ENCODE measurements at places on chromosomes 5 and 9.

GRCh38 chr9:89732295-89732938, 127.6 kb downstream of the GADD45G start:
- no peak for DNase-seq

DNA sequence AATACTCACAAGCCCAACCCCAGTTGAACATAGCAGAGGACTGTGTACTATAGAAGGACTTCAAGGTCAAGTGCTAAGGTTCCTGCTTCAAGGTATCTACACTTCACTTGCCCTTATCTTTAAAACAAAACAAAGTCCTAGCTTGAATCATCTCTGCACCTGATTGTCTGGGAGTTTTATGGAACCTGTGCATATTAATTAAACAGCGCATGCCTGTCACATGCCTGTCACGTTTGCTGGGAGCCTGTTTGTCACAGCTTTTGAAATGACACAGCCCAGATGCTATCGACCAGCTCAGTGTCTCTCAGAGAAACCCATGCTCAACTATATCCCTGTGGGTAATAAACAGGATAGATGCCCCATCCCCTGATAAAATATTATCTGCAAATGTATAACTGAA, 476.0 kb downstream of the ZSWIM6 start:
- no peak for DNase-seq

- DNase-seq, result no peak
These were observed 198.7 kb downstream of the VPS13A start for GRCh38 chr9:77375956-77376532.

- DNase-seq, result no peak
These were observed 544 bp downstream of the FNBP1 start for GRCh38 chr9:130042406-130042884.

DNA sequence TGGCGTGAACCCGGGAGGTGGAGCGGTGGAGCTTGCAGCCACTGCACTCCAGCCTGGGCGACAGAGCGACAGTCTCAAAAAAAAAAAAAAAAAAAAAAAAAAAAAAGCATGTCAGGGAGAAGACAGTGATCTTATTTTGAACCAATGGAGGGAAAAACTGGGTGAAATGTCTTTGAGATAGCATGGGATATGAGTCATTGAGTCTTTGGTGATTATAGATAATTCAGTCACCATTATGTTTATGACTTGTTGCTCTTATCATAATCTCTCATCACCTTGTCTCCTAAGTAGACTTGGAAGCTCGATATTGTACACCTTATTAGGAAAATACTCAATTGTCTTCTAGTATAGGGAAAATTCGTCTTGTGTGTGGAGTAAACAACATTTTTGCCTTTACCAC, 55.1 kb upstream of the KDM4C start:
- DNase-seq, result no peak

DNA sequence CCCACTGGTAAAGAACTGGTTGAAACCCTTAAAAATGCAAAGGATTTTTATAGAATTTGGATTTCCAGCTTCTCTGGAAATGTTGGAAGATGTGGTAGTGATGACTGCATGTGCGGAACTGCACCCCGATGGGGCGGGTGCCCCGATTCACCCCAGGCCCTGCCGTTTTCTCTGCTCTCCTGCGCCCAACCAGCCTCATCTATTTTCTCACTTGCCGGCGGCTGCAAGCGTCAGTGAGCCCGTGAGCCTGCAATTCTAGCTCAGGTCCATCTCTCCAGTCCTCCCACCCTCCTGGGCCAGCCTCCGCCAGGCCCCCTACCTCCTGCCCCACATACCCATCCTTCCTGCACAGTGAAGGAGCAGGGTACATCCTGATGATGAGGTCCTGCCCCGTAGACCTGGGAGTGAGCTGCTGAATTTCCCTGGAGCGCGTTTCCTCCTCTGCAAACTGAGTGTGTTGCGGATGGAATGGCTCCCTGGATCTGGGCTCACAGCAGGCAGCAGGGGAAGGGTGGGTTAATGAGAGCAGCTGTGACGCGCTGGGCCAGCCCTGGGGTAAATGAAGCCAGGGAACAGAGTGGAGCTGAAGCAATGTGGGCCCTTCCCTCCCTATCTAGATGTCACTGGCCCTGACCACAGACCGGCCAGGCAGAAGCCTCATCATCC, 45.9 kb upstream of the PHYKPL start:
- DNase-seq, result no peak

- no peak for DNase-seq
These were observed 237.9 kb downstream of the MAN2A1 start for GRCh38 chr5:109927639-109928038.

GRCh38 chr5:58498340-58498942, 7.2 kb downstream of the GAPT start:
- DNase-seq, result no peak

- DNase-seq, result no peak
These were observed 395.9 kb upstream of the CDH9 start for GRCh38 chr5:27434335-27434734.

GRCh38 chr5:132419502-132420468, 50.3 kb downstream of the SLC22A5 start:
- DNase-seq, result peak; percentile 61

- no peak for DNase-seq
These were observed 79.6 kb upstream of the CDKN2B start for GRCh38 chr9:22088717-22089061.

GRCh38 chr5:131068076-131068475, 97.0 kb downstream of the HINT1 start:
- no peak for DNase-seq

DNA sequence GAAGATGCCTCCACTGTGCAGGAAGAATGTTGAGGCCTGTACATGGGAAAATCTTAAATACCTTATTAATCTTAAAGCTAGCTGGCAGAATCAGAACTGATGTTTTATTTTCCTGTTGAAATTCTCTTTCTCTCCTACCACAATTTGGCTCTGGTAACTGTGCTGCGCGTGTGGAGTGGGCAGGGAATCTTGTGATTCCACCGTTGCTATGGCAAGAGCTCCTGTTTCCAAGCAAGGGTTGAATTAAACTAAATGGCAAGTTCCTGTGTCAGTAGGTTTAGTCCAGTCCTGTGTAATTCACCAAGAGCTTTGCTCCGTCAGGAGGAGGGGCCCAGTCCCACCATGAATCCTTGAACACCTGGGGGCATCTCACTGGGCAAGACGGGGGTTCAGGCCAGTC, 36.4 kb downstream of the NXNL2 start:
- no peak for DNase-seq

DNA sequence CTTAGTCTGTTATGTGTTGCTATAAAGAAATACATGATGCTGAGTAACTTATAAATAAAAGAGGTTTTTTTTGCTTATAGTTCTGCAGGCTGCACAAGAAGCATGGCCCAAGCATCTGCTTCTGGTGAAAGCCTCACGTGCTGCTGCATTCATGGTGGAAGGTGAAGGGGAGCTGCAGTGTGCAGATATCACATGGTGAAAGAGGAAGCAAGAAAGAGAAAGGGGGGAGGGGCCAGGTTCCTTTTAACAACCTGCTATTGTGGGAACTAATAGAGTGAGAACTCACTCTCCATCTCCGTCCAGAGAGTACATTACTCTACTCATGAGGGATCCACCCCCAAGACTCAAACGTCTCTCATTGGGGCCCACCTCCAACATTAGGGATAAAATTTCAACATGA, 12.5 kb upstream of the PARP8 start:
- DNase-seq, result peak; percentile 44

- no peak for DNase-seq
These were observed 77.7 kb downstream of the HOMER1 start for GRCh38 chr5:79436224-79436623.

DNA sequence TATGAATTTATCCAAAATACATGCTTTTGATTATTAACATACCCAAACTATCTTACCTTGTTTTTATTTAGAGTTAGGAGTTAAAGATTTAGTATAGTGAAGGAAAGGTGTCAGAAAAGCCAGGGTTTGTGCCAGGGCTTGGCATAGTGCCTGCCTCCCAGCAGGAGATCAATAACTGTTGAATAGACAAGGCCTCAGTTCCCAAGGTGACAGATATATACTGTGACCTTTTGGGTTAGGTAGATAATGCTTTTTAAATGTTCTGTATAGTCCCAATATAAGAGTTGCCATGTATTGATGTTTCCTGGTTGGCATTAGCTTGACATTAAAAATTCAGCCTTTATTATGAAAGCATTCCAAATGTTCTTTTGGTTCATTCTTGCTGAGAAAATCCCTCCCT, 121.8 kb downstream of the MCTP1 start:
- DNase-seq, result no peak

GRCh38 chr5:6950860-6951259, 237.6 kb downstream of the TENT4A start:
- DNase-seq, result no peak

GRCh38 chr9:132507670-132508469, 74.5 kb upstream of the BARHL1 start:
- peak; percentile 49 for DNase-seq

Data from bone marrow (tissue), 2 donors.